Breast epithelium (tissue), 4 donors: ENCODE measurements at places on chromosomes 3 and 15. TPM values are rescaled to one million over a fixed set of nuclear protein-coding genes. Genes with fewer than 3 reads are reported as not detected.

DNA sequence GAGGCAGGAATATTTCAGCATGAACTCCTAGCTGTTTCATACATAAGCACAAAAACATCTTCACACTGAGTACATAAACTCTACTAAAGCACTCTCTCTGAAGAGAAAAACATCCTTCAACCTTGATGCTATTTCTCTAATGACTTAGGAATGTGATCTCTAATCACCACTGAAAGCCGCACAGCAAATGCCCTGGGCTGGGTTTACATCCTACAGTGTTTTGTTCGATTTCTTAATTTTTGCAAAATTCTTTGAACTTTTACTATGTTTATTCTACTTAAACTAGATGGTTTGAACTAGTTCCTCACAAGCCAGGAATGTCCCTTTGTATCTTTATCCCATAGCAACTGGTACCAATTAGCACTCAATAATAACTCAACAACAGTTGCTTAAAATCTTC, 130.9 kb upstream of the ABI3BP start:
- H3K27me3 ChIP-seq, result no peaks in the 10 kb centered on the region
- no peak overlapping the region for H3K27ac ChIP-seq
- no peaks in the 10 kb centered on the region for H3K4me1 ChIP-seq
- H3K4me3 ChIP-seq, result no peak overlapping the region
- no peak for DNase-seq

- peaks cover 3% of the 10 kb centered on the region for H3K27me3 ChIP-seq
- H3K4me3 ChIP-seq, result no peak overlapping the region
- H3K36me3 ChIP-seq, result no peaks in the 10 kb centered on the region
- no peak for DNase-seq
Measured at GRCh38 chr3:186514296-186515002, 29.7 kb downstream of the CRYGS start.

GRCh38 chr3:77660718-77661117, 620.8 kb downstream of the ROBO2 start:
- H3K4me1 ChIP-seq, result no peaks in the 10 kb centered on the region
- H3K36me3 ChIP-seq, result no peaks in the 10 kb centered on the region
- no peak overlapping the region for H3K4me3 ChIP-seq
- H3K27ac ChIP-seq, result no peak overlapping the region

- H3K36me3 ChIP-seq, result no peaks in the 10 kb centered on the region
- no peaks in the 10 kb centered on the region for H3K27me3 ChIP-seq
- H3K4me3 ChIP-seq, result no peak overlapping the region
- no peak for DNase-seq
Measured at GRCh38 chr3:112747624-112748023, 99.0 kb downstream of the CD200R1L start.

DNA sequence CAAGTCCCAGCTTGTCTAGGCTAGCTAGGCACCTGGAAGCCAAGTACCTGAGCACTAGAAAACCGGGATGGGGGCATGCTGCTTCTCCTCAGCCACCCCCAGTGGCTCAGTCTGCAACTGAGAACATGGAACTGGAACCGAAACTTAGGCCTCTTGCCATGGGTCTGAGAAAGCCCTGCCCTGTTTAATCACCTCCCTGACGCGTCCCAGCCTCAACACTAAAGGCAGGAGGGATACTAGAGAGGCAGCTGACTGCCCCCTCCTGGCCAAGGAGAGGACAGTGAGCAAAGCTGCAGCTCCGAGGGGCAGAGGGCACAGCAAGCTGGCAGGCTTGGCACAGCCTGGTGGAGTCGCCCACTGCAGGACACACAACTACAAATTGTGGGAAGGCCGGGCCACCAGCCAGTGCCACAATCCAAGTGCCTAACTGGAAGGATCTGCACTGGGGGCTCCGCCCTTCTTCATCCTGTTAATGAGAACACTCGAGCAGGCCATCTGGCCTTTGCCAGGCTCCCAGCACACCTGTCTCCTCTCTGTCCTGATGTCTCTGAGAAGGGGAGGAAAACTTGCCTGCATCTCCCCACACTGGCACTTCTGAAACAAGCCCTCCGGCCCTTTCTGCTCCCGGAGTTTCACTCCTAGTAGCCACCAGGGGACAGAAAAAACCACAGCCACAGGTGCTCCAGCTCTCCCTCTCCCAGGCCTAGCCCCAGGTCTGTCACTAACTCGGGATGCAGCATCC, 53.7 kb downstream of the BDH1 start:
- no peak overlapping the region for H3K4me3 ChIP-seq
- no peaks in the 10 kb centered on the region for H3K36me3 ChIP-seq
- H3K27ac ChIP-seq, result no peak overlapping the region
- DNase-seq, result peak; percentile 41
- no peaks in the 10 kb centered on the region for H3K27me3 ChIP-seq

DNA sequence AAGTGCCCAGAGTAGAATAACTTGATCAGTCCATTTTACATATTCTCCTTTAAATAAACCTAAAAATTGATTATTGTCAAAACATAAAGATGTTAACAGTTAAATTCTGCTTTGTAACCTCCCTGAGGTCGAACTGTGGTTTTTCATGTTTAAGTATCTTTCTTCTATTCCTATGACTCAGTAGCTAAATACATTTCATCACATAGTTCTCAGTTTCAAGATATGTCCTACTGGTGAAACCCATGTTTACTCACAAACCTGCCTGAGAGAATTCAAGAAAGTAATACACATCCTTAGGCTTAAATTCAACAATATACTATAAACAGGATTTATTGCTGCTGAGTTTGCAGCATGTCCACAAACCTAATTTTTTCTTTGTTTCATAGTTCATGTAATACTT, 692.9 kb downstream of the ZPLD1 start:
- DNase-seq, result no peak
- H3K27ac ChIP-seq, result no peak overlapping the region
- H3K36me3 ChIP-seq, result no peaks in the 10 kb centered on the region
- no peaks in the 10 kb centered on the region for H3K4me1 ChIP-seq
- H3K27me3 ChIP-seq, result no peaks in the 10 kb centered on the region

GRCh38 chr15:75059607-75060006, 36.2 kb downstream of the PPCDC start:
- no peaks in the 10 kb centered on the region for H3K36me3 ChIP-seq
- H3K27me3 ChIP-seq, result no peaks in the 10 kb centered on the region
- H3K27ac ChIP-seq, result no peak overlapping the region
- no peak for DNase-seq

- no peak overlapping the region for H3K27ac ChIP-seq
- no peak for DNase-seq
- H3K4me1 ChIP-seq, result no peaks in the 10 kb centered on the region
- H3K4me3 ChIP-seq, result no peak overlapping the region
- H3K27me3 ChIP-seq, result no peaks in the 10 kb centered on the region
- no peaks in the 10 kb centered on the region for H3K36me3 ChIP-seq
Measured at GRCh38 chr15:36501063-36501678, 78.3 kb upstream of the CDIN1 start.

DNA sequence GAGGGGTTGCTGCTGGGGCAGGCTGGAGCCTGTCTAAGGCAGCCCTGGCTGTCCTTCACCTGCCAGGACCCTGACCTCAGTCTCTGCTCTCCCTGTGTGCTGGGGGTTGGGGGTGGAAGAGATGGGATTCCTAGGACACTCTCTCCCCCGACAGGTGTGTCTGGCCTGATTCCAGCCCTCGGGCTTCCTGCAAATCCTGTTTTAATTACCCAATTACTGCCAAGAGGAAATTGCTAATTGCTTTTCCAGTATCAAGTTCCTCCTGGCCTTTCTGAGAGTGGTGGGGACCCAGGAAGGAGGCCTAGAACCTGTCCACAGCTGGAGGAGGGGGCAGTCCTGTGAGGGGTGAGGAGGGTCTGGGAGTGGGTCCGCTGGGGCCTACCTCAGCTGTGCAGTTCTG, 15.8 kb downstream of the PLXNA1 start:
- DNase-seq, result no peak

- no peak overlapping the region for H3K4me3 ChIP-seq
- no peak for DNase-seq
- no peak overlapping the region for H3K27ac ChIP-seq
Measured at GRCh38 chr3:178300441-178300959, 235.7 kb upstream of the KCNMB2 start.

- H3K27me3 ChIP-seq, result no peaks in the 10 kb centered on the region
- no peak overlapping the region for H3K4me3 ChIP-seq
- DNase-seq, result no peak
- no peak overlapping the region for H3K27ac ChIP-seq
Measured at GRCh38 chr15:61016087-61016486, 213.0 kb downstream of the RORA start.

DNA sequence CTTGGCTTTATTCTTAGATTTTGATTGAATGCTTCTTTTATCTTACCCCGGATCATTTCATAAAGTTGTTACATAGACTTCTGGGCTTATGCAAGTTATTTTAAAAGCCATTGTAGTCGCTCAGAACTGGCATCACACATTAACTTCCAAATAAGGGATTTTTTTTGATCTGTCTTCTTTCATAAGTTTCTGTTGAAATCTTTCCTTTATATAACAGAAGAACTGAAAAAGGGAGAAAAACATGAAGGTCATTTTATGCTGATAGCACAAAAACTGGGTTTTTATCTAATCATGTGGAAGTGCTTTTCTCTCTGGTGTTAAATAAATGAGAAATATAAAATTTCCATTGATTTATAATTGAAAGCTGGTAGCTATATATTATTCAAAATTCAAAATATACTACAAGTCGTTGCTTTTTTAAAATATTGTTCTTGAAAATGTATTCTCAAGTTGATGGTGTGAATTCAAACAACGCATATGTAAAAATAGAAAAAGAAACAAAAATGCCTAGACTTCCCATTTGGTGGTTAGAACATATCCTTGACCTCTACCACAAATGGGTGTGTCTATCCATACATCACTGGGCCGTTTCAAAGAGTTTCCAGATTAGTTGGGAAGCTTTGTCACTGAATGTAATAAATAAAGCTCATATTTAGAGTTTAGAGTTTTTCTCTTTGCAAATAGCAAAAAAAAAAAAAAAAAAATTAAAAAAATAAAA, 258.3 kb upstream of the ZPLD1 start:
- no peak overlapping the region for H3K4me3 ChIP-seq
- H3K27ac ChIP-seq, result no peak overlapping the region
- H3K4me1 ChIP-seq, result no peaks in the 10 kb centered on the region
- no peak for DNase-seq

DNA sequence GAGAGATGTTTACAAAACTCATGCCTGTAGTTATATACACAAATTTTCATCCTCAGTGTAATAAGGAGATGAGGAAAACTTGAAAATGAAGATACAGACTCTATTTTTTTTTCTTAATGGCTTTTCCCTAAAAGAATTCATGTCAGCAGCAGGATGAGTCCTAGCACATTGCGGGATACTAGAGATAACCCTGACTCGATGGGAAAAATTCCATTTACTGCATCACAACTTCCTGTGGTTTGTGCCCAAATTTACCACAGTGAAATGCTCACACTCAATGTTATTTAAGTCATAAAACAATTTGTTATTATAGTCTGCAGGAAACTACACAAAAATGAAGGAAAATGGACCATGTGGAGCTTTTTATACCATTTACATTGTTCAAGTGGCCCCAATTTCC, 581.9 kb upstream of the ZNF717 start:
- DNase-seq, result no peak
- no peaks in the 10 kb centered on the region for H3K27me3 ChIP-seq
- H3K27ac ChIP-seq, result no peak overlapping the region
- no peaks in the 10 kb centered on the region for H3K4me1 ChIP-seq
- H3K36me3 ChIP-seq, result no peaks in the 10 kb centered on the region

GRCh38 chr3:179608931-179609720, 4.5 kb downstream of the NDUFB5 start:
- H3K27ac ChIP-seq, result no peak overlapping the region
- H3K4me1 ChIP-seq, result no peaks in the 10 kb centered on the region
- no peaks in the 10 kb centered on the region for H3K36me3 ChIP-seq
- H3K4me3 ChIP-seq, result no peak overlapping the region

DNA sequence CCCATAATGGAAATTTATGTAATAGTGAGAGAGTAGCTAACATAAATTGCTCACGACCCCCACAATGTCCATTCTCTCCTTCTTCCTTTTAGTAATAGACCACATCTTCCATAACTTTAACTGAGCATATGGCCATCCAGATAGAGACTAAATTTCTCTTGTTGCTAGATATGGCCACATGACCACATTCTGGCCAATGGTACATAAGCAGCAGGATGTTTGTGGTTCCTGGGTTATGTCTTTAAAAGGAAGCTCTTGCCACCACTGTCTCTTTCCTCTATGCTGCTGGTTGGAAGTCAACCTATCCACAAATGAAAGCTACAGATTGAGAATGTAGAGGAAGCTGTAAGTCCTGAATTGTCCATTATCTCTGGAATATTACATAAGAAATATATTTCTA, 59.7 kb upstream of the NPHP3 start:
- H3K4me3 ChIP-seq, result no peak overlapping the region
- H3K27me3 ChIP-seq, result no peaks in the 10 kb centered on the region
- no peak for DNase-seq
- H3K36me3 ChIP-seq, result no peaks in the 10 kb centered on the region
- H3K27ac ChIP-seq, result no peak overlapping the region

- H3K4me1 ChIP-seq, result no peaks in the 10 kb centered on the region
- no peak for DNase-seq
- H3K27ac ChIP-seq, result no peak overlapping the region
Measured at GRCh38 chr3:183922421-183922820, 37.7 kb upstream of the PARL start.

DNA sequence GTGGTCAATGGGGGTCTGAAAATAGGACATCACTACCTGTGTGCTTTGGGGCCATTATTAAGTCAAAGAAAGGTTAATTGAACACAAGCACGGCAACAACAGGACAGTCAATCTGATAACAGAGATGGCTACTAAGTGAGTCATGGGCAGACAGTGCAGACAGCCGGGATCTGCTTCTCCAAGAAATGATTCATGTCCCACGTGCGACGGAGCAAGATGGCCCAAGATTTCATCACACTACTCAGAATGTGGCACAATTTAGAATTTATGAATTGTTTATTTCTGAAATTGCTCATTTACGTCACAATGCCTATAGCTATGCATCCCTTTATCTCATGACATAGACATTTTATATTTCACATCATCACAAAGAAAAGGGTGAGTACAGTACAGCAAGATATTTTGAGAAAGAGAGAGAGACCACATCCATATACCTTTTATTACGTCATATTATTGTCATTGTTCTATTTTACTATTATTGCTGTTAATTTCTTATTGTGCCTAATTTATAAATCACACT, 770.6 kb upstream of the NR2F2 start:
- H3K27ac ChIP-seq, result no peak overlapping the region
- no peak overlapping the region for H3K4me3 ChIP-seq
- no peak for DNase-seq
- no peaks in the 10 kb centered on the region for H3K4me1 ChIP-seq
- H3K27me3 ChIP-seq, result no peaks in the 10 kb centered on the region

- H3K4me1 ChIP-seq, result no peaks in the 10 kb centered on the region
- H3K27me3 ChIP-seq, result no peaks in the 10 kb centered on the region
- peak overlapping the region; percentile 93 for H3K27ac ChIP-seq
- peak overlapping the region; percentile 77 for H3K4me3 ChIP-seq
- no peaks in the 10 kb centered on the region for H3K36me3 ChIP-seq
- DNase-seq, result no peak
Measured at GRCh38 chr3:159763011-159763601, 225.5 kb upstream of the IL12A start.

GRCh38 chr3:102161384-102162006, 273.3 kb upstream of the ZPLD1 start:
- no peak overlapping the region for H3K4me3 ChIP-seq
- DNase-seq, result no peak
- H3K27me3 ChIP-seq, result no peaks in the 10 kb centered on the region
- H3K27ac ChIP-seq, result peak overlapping the region; percentile 86
- H3K36me3 ChIP-seq, result no peaks in the 10 kb centered on the region

Gene DPPA2
- total RNA-seq, result not detected

Gene GOLGA8T
- total RNA-seq, result not detected

Gene ZNF501
- 4.9 TPM for total RNA-seq

Gene UBAP1L
- total RNA-seq, result 3.7 TPM

Gene HRG
- total RNA-seq, result not detected

Gene AHSG
- not detected for total RNA-seq

Gene TMEM62
- total RNA-seq, result 61.6 TPM

Gene XCR1
- under 0.01 TPM for total RNA-seq

Gene CASR
- total RNA-seq, result not detected

Gene BFSP2
- not detected for total RNA-seq
